ENCODE measurements at places on chromosomes 2 and 18. TPM values are rescaled to one million over a fixed set of nuclear protein-coding genes. Genes with fewer than 3 reads are reported as not detected.

GRCh38 chr2:125227843-125228392 is 1202.8 kb downstream of the CNTNAP5 start:
- no peaks in the 10 kb centered on the region for H3K4me1 ChIP-seq
- H3K27me3 ChIP-seq: no peaks in the 10 kb centered on the region
- no peak overlapping the region for H3K4me3 ChIP-seq
- no peak for DNase-seq
- no peak overlapping the region for H3K27ac ChIP-seq

DNA sequence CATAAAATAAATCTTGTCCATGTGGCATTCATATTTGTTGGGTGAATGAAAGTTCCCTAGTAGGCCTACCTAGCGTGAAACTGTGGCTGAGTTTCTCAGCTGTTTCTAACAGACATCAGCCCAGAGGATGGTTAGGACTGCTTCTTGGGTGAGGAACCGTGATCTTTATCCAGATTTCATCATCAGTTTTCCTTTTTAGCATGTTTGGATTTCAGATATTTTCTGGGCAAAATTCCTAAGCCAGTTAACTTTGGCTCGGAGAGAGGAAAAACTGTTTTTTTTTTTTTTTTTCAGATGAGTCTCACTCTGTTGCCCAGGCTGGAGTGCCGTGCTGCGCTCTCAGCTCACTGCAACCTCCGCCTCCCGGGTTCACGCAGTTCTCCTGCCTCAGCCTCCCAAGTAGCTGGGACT is 53.5 kb downstream of the DGKD start:
- H3K4me1 ChIP-seq: peaks cover 13% of the 10 kb centered on the region
- no peak for DNase-seq
- H3K36me3 ChIP-seq: peaks cover 3% of the 10 kb centered on the region
- H3K27me3 ChIP-seq: no peaks in the 10 kb centered on the region
- no peak overlapping the region for H3K4me3 ChIP-seq

GRCh38 chr18:46268671-46269070 is 164.5 kb downstream of the HAUS1 start:
- no peaks in the 10 kb centered on the region for H3K27me3 ChIP-seq
- no peak overlapping the region for H3K4me3 ChIP-seq
- H3K27ac ChIP-seq: no peak overlapping the region
- H3K36me3 ChIP-seq: peaks cover 9% of the 10 kb centered on the region
- DNase-seq: no peak

GRCh38 chr2:65939687-65940086 is 495.2 kb upstream of the MEIS1 start:
- H3K4me3 ChIP-seq: no peak overlapping the region
- peaks cover 5% of the 10 kb centered on the region for H3K27me3 ChIP-seq
- no peaks in the 10 kb centered on the region for H3K4me1 ChIP-seq
- H3K27ac ChIP-seq: no peak overlapping the region
- H3K36me3 ChIP-seq: no peaks in the 10 kb centered on the region

- no peak overlapping the region for H3K27ac ChIP-seq
- DNase-seq: no peak
- H3K27me3 ChIP-seq: no peaks in the 10 kb centered on the region
- H3K4me3 ChIP-seq: no peak overlapping the region
- H3K4me1 ChIP-seq: no peaks in the 10 kb centered on the region
These were observed 50.0 kb downstream of the RBBP8 start for GRCh38 chr18:22983175-22983574.

GRCh38 chr2:206250041-206250897 is 24.2 kb upstream of the ZDBF2 start:
- no peak overlapping the region for H3K27ac ChIP-seq
- H3K36me3 ChIP-seq: no peaks in the 10 kb centered on the region
- H3K27me3 ChIP-seq: no peaks in the 10 kb centered on the region
- H3K4me1 ChIP-seq: no peaks in the 10 kb centered on the region
- no peak overlapping the region for H3K4me3 ChIP-seq
- DNase-seq: peak; percentile 78

- H3K4me1 ChIP-seq: no peaks in the 10 kb centered on the region
- peaks cover 6% of the 10 kb centered on the region for H3K27me3 ChIP-seq
- no peak overlapping the region for H3K4me3 ChIP-seq
- no peak overlapping the region for H3K27ac ChIP-seq
- H3K36me3 ChIP-seq: no peaks in the 10 kb centered on the region
- peak; percentile 13 for DNase-seq
These were observed 22.7 kb upstream of the HDAC4 start for GRCh38 chr2:239423551-239423950.

DNA sequence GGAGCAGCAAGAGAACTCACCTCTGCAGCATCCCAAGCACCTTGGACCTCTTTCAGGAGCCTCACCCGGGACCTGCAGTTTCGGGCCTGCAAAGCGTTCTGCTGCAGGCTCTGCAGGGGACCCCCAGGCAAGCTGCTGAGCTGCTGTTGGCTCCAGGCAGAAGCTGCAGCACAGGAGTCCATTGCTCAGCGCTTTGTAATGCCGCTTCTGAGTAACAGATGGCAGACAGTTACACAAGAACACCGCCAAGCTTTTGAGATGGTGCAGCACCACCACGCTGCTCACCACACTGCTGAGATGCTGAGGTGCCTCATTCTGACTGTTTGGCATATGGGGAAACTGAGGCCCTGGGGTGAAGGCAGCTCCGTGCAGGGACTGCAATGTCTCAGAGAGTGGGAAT is 1.9 kb upstream of the GALNT14 start:
- H3K27ac ChIP-seq: no peak overlapping the region
- H3K27me3 ChIP-seq: peaks cover 73% of the 10 kb centered on the region
- no peak for DNase-seq
- no peak overlapping the region for H3K4me3 ChIP-seq
- no peaks in the 10 kb centered on the region for H3K36me3 ChIP-seq
- H3K4me1 ChIP-seq: no peaks in the 10 kb centered on the region

- no peaks in the 10 kb centered on the region for H3K4me1 ChIP-seq
- no peaks in the 10 kb centered on the region for H3K36me3 ChIP-seq
- no peak overlapping the region for H3K4me3 ChIP-seq
These were observed 41.1 kb upstream of the SCYGR1 start for GRCh38 chr2:227428731-227429285.

DNA sequence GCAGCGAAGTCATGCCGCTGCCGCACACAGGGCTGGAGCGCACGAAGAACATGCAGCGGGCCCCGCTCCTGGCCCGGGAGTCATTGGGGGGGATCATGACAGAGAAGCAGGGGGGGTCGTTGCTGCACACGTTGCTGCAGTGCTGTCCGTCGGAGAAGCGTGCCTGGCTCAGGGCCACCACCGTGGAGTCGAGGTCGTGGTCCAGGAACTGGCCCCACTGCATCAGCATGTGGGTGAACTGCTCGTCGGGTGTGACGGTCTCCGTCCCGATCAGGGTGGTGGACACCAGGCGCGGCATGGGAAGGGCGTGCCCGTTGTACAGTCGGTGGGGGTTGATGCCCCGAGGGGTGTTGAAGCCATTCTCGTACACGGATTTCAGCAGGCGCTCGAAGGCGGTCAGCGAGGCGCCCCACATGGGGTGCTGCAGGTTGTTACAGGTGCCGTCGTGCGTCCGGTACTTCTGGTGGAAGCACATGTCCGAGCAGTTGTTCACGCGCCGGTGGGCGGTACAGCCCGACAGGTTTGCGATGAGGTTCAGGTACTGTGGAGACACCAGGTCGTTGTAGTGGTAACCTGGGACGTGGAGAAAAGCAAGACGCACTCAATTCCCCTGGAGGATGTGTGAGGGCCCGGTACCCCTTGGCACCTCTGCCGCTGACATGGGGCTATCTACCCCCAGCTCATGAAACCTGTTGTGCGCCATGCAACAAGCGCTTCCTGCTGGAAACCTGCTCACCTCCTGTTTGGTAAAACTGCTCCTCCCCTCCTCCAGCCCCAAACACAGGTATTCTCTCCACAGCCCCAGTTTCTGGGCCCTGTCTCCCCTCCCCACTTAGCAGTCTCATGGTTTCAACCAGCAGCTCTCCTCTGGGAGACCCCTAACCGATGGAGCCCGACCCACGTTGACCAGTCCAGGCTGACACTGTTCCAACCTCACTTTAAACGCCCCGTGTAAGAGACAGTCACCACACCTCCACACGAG is 94.9 kb downstream of the PXDN start:
- H3K4me1 ChIP-seq: no peaks in the 10 kb centered on the region
- no peaks in the 10 kb centered on the region for H3K27me3 ChIP-seq
- H3K4me3 ChIP-seq: no peak overlapping the region
- peak; percentile 38 for DNase-seq
- no peak overlapping the region for H3K27ac ChIP-seq

DNA sequence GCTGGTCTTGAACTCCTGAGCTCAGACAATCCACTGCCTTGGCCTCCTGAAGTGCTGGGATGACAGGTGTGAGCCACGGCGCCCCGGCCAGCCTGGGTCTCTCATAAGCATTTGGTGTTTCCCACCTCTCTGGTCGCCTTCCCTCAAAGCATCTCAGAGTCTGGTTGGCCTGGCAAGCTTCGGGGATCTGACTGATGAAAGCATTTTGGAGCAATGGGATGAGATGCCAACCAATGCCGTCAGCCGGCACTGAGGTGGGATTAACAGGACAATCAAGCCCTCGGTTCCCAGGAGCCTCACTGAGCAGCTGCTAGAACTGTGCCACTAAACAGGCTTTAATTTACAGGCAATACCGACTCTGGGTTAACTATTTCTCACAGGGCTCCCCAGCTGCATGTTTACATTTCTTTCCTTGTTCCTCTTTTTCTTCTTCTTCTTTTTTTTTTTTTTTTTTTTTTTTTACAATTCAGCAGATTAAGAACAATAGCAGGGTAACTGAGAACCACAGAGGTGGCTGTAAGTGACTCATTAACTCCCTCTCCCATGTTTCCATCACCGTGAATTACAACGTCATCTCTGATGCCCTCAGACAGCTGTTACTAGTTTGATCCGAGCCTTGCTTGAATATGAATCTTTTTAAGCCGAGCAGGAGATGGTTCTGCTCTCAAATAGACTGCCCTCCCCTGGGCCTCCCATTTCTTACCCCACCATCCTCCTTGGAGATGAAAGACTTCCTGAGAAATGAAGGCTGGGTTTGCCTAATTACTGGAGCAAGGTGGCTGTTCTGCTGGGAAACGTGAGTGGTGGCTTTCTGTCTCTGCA is 37.9 kb downstream of the ODC1 start:
- H3K4me3 ChIP-seq: no peak overlapping the region
- H3K27me3 ChIP-seq: no peaks in the 10 kb centered on the region
- no peaks in the 10 kb centered on the region for H3K36me3 ChIP-seq
- no peak for DNase-seq
- no peaks in the 10 kb centered on the region for H3K4me1 ChIP-seq

- no peak overlapping the region for H3K27ac ChIP-seq
- no peaks in the 10 kb centered on the region for H3K4me1 ChIP-seq
- no peak for DNase-seq
- H3K36me3 ChIP-seq: peaks cover 34% of the 10 kb centered on the region
These were observed 31.4 kb downstream of the EIF2AK2 start for GRCh38 chr2:37125416-37125815.

DNA sequence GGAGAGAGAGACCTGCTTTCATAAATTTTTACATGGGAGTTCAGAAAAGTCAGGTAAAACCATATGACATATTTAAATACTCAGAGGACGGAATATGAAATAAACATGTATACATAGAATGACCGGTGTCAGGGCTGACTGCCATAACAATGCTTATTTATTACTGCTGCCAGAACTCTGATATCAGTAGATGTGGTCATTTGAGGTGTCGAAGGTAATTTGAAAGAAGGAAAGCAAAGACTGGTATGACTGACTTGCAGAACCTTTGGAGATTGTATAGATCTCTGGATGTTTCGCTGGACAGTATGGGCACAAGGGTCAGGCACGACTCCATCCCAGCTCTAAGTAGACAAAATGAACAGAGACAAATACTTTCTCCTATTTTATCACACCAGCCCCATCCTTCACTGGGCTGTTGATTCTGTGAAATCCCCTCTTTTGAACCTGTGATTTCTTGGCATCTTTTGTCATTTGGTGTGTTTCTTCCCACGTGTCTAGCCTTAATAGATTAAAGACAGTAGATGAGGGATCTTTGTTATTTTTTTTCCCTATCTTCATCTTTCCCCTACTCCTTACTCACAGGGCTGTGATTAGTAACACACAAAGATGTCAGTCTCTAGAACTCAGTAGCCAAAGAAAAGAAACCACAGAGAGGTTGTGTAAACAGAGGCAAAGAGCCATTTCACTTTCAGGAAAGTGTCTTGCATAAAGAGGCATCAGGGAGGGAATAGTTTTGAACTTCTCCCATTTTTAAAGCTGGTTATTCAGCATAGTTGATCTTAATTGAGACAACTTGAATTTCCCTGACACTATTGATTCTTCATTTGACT is 61.6 kb downstream of the ICOS start:
- H3K27ac ChIP-seq: no peak overlapping the region
- H3K4me1 ChIP-seq: no peaks in the 10 kb centered on the region
- no peaks in the 10 kb centered on the region for H3K36me3 ChIP-seq
- H3K27me3 ChIP-seq: no peaks in the 10 kb centered on the region

GRCh38 chr2:178452334-178452733 is 1.2 kb downstream of the PJVK start:
- H3K4me3 ChIP-seq: no peak overlapping the region
- no peaks in the 10 kb centered on the region for H3K4me1 ChIP-seq
- no peaks in the 10 kb centered on the region for H3K27me3 ChIP-seq
- H3K36me3 ChIP-seq: peaks cover 16% of the 10 kb centered on the region
- H3K27ac ChIP-seq: no peak overlapping the region

DNA sequence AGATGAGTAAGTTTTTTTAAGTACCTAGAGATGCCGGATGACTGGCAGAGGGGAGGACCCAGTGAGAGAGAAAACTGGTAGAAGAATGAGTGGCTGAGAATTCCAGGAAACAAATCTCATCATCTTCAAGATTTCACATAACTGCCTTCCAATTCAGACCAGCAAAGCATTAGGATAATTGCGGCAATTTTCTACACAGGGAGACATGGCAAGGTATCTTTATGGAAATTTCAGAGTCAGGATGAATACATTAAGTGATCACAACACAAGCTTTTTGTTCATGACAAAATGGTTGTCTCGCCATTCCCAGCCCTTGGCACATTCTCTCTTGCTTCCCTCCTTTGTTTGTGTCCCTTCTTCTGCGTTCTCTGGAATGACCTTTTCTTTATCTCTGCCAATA is 82.1 kb downstream of the ALK start:
- no peaks in the 10 kb centered on the region for H3K4me1 ChIP-seq
- no peak for DNase-seq
- peaks cover 8% of the 10 kb centered on the region for H3K27me3 ChIP-seq
- H3K4me3 ChIP-seq: no peak overlapping the region

DNA sequence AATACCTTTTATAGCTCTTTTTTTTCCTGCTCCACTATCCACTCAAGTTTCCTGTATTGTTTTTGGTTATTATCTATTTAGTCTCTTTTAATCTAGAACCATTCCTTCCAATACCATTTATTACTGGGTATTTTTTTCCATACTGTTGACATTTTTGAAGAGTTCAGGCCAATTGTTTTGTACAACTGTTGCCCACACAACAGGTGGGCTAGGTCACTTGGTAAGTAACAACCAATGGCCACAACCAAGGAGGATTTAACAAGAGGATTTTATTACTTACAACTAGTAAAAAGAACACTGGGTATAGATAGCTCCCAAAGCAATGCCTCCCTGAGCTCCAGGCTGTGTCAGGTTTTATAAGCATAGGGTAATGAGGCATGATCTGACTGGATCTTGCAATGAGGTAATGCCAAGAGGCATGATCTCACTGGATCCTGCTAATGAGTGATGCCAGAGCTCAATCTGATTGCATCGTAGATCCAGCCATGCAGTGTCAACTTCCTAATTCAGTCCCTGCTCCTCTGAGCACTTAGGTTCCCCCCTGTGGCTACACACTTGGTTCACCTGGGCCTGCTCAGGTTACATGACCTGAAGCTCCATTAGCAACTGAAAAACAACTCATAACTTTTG is 7.1 kb upstream of the CEP68 start:
- H3K4me3 ChIP-seq: peak overlapping the region; percentile 10
- DNase-seq: peak; percentile 60
- no peaks in the 10 kb centered on the region for H3K27me3 ChIP-seq
- no peak overlapping the region for H3K27ac ChIP-seq
- peaks cover 4% of the 10 kb centered on the region for H3K36me3 ChIP-seq

SDC1 gene
- 11.0 TPM for total RNA-seq

ADCYAP1 gene
- total RNA-seq: not detected

DPP4 gene
- total RNA-seq: 1.2 TPM

EN1 gene
- not detected for total RNA-seq

MAP3K19 gene
- total RNA-seq: not detected

RAPGEF4 gene
- 0.77 TPM for total RNA-seq

Measured in endodermal cell (in vitro differentiated cells).